ENCODE measurements at places on chromosomes 13 and 19.

- DNase-seq: no peak
Measured at GRCh38 chr13:113938716-113939115, 35.2 kb downstream of the C13orf46 start.

- peak; percentile 63 for DNase-seq
Measured at GRCh38 chr19:2273356-2274184, 8.4 kb downstream of the PEAK3 start.

GRCh38 chr13:52842441-52842840, 6.0 kb downstream of the PCDH8 start:
- peak; percentile 21 for DNase-seq

- no peak for DNase-seq
Measured at GRCh38 chr19:372306-372890, 27.8 kb upstream of the MIER2 start.

GRCh38 chr13:73922493-73923393, 211.5 kb downstream of the KLF12 start:
- no peak for DNase-seq

- DNase-seq: peak; percentile 60
Measured at GRCh38 chr19:53877361-53877766, 4.6 kb upstream of the PRKCG start.

DNA sequence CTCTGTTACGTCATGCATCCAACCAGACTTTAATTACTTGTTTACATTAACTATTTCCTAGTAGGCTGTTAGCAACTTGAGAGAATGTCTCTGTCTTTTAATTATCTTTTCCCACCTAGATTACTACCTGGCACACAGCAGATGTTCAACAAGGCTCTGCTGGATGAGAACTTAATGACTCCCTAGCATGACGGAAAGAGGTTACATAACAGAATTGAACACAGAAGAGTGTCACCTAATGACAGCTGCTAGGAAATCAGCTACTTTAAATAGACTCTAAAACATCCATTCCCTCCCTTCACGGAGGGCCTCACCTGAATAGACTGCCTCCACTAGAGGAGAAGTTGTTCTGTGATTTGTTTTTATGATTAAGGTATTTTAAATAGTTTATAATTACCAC, 110.8 kb downstream of the TEX29 start:
- DNase-seq: no peak

DNA sequence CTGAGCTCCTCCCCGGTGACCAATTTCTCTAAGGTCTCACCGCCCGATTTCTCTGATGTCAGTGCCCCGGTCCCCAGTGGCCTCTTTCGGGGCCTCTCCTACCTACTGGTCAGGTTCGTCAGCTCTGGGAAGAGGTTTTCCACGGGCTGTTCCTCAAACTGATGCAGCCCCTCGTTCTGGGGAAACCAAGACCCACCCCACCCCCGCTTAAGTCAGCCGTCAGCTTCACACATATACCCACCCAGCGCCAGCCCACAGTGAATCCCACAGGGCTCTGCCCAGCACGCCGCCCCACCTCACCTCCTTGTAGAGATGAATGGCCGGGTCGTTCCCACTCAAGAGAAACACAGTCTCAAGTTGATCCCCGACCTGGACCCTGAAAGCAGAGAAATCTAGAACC, 3.4 kb downstream of the KPTN start:
- DNase-seq: no peak

GRCh38 chr19:1355568-1356507, 27.9 kb upstream of the NDUFS7 start:
- DNase-seq: no peak

GRCh38 chr13:80276371-80277289, 64.3 kb downstream of the SPRY2 start:
- DNase-seq: peak; percentile 82

DNA sequence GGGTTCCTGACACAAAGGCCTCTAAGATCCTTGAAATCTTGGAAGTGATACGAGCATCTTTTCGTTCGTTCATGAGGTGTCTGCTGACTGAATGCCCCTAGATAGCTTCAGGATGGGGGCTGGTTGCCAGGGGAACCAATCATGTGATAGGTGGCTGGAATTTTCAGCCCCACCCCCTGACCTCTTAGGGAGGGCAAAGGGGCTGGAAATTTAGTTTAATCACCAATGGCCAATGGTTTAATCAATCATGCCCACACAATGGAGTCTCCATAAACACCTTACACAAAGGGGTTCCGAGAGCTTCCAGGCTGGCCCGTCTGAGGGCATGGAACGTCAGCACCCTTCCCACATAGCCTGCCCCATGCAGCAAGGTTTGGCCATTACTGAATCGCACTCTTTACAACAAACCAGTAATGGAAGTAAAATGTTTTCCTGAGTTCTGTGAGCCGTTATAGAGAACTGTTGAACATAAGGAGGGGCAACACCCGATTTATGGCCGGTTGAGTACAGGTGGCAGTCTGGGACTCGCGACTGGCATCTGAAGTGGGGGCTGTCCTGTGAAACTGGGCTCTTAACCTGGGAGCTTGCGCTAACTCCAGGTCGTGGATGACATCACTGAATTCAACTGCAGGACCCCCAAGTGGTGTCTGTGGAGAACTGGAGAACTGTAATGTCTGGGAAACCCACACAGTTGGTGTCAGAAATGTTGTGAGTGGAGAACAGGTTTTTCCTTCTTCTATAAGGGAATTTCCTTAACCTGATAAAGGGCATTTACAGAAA, 25.6 kb downstream of the MLLT1 start:
- DNase-seq: no peak

DNA sequence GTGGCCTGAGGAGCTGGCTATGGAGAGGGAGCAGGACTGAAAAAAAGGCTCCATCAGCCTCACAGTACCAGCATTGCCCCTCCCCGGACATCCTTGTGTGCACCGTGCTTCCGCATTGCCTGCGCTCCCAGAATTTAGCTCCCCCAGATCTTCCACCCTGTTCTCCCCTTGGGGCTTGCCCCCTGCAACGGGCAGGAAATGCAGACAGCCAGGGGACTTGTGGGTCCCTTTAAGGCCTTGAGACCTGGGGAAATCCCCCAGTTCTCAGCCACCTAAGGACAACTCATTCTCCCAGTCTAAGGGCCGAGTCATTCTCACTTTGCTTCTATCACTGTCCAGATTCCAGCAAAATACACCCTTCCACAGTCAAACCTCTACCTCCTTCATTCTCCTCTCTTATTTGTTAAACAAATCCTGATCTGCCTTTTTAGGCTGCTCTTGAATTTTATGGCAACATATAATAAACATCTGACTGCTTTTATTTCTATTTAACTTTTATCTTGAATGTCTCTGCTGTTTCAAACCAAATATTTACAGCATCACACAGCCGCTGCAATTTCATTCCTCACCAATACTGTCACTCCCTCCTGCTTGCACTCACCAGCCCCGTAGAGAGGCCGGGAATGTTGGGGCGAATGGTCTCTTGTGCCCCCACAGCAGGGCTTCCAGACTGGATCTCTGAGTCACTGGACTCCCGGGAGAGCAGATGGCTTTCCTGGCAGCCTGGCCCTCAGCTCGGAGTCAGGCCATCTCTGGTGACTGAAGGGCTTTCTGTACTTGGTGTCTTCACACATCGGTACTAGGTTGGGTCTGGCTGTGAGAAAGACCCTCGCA, 221.9 kb downstream of the TSHZ3 start:
- no peak for DNase-seq

DNA sequence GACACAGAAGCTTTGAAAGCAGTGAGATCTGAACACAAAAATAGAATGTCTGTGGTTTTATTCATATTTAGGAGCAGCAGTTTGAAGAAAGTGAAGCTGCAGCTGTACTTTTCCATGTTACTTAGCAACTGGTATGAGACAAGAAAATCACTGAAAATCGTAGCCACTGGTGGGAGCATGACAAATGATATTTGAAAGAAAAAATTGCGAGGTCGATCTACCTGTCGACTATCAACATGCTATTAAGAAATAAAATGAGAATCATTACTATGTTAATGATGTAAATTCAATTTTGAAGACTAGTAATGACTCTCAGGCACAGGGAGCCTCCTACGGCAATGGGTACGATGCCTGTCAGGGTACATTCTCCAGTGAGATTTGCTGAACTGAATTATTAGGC, 436.4 kb downstream of the SLITRK5 start:
- no peak for DNase-seq

DNA sequence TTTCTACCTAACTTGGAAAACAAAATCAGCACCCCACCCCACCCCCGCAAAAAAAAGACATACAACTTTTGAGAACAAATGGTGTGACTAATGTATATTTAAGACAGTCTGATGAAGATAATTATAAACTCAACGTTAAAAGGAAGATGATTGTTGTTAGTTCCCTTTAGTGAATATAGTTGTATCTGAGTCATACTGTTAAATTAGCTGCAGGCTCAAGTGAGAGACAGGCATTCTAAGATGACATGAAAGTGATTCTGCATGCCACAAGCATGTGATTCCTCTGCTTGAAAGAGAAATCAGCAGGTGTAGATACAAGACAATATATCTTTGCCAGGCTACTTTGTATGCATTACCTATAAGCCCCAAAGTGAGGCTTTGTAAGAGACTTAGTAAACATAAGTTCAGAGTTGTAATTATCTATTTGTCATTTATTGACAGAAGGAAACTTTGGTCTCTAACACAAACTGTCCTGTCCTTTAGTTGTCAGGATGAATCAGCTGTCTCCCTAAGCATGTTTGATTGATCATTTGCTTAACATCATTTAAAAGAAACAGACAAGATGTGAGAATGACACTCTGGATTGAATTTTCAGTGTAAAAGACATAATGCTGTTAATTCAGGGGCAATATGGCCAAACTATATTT, 319.4 kb upstream of the HTR2A start:
- DNase-seq: peak; percentile 30
